ENCODE measurements at places on chromosomes 16 and 17. TPM values are rescaled to one million over a fixed set of nuclear protein-coding genes. Genes with fewer than 3 reads are reported as not detected.

Gene HOXB4
- total RNA-seq = 0.79 TPM

Gene HS3ST3A1
- total RNA-seq = 0.79 TPM

Gene ITGB4
- total RNA-seq = 30.2 TPM

Gene KRTAP2-1
- total RNA-seq = not detected

Gene ATP2C2
- not detected for total RNA-seq

Gene C1QTNF1
- 3.1 TPM for total RNA-seq

Gene MAPK8IP3
- 89.4 TPM for total RNA-seq

Gene SLFN12
- total RNA-seq = 45.8 TPM
